ENCODE measurements at places on chromosomes 2 and 18. TPM values are rescaled to one million over a fixed set of nuclear protein-coding genes. Genes with fewer than 3 reads are reported as not detected.

PIEZO2 gene
- polyA plus RNA-seq, result 0.07 TPM

TACR1 gene
- 0.01 TPM for polyA plus RNA-seq

TCF7L1 gene
- polyA plus RNA-seq, result 3.9 TPM

RPRM gene
- polyA plus RNA-seq, result not detected

GALNT14 gene
- 0.29 TPM for polyA plus RNA-seq

SAP130 gene
- 4.6 TPM for polyA plus RNA-seq

Measured in heart left ventricle (tissue), 16 donors.